ENCODE measurements at places on chromosomes 7 and 10.

GRCh38 chr10:23824822-23825221, 384.1 kb upstream of the KIAA1217 start:
- no peak for DNase-seq

- DNase-seq: peak; percentile 77
Measured at GRCh38 chr10:19629567-19629966, 186.7 kb upstream of the PLXDC2 start.

DNA sequence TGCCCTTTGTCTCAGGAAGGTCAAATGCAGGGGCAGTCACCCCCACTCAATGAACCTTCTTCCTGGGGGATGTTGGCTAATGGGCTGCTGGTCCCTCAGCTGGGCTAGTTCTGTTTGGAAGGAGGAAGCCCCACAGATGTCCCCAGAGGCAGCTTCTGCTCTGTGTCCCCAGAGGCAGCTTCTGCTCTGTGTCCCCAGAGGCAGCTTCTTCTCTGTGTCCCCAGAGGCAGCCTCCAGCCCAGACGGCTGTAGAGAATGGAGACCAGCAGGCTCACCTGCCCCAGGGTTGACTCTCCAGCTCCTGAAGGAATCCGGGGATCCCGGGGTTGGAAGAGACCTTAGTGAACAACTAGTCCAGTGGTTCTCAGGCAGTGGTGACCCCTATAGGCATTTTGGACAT, 62.5 kb upstream of the LEP start:
- no peak for DNase-seq

GRCh38 chr10:15780353-15781135, 60.8 kb upstream of the ITGA8 start:
- DNase-seq: no peak

DNA sequence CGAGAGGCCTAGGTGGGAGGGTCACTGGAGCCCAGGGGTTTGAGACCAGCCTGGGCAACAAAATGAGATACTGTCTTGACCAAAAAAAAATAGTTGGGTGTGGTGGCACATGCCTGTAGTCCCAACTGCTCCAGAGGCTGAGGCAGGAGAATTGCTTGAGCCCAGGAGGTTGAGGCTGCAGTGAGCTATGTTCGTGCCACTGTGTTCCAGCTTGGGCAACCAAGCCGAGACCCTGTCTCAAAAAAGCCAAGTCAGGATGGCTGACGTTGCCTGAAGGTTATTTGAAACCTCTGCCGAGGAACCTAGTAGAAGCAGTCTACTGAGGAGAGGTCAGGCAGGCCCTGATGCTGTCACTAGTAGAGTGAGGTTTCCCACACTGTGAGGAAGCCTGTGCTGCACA, 22.8 kb downstream of the DNAJB6 start:
- no peak for DNase-seq

- DNase-seq: no peak
Measured at GRCh38 chr7:5793361-5794072, 12.1 kb upstream of the RNF216 start.

DNA sequence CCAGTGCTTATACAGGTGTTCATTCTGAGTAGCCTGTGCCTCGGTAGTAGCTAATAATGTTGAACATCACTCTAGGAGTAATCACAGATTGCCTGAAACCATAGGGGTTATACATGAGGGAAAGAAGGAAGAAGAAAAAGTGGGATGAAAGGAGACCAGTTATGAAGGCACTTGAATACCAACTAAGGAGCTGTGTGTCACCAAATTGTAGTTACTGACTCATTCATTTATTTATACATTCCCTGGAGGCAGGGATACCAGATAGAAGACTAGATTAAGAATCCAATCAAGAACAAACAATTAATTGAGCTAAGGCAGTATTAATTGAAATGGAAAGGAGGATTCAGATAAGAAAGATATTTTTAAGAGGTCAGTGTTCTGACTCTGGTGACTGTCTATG, 129.6 kb upstream of the PRPS1L1 start:
- DNase-seq: no peak

DNA sequence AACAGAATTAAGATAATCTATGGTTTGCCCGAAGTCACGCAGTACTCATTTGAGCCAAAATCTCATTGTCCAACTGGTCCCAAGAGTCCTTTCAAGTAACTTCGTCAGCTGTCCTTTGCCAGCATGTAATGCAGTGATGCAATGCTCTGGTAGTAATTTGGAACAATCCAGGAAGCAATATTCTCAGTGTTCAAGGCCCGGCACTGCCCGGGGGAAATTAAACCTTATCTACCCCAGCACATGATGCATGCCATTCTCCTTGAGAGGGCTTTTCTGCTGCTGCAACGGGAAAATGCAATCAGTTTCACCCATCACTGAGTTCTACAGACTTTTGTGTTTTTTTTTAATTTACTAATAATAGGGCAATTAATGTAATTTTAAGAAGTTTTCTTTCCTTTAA, 77.6 kb upstream of the NME8 start:
- no peak for DNase-seq

DNA sequence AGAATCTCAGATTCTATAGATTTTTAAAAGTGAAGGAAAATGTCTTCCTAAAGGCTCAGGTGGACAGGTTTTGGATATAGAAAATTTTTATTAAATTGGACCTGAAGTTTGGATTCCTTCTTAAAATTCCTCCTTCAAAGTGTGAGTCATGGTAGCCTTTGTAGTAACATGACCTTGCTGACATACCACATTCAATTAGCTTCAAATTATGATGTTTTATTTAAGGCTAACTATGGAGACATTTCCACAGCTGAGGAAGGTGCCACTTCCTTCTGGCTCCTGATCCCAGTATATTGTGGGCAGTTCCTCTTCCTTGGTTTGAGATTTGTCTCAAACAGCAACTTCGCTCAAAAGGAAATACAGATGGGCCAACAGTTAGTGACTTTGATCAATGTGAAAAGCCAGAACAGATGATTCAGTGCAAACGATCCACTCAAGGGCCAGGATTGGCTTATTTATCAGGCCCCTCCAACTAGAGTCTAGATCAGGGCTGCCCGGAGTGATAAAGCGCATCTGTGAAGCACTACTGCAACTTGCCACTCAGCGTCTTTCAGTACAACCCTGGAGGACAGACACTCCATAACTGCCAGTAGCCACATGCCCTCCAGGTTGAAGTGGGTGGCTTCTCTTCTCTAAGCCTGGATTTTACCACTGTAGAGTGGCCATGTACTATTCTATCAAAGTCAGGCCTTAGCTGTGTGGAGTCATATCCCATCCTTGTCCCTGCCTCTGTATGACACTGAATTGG, 573.5 kb downstream of the KIF20B start:
- DNase-seq: no peak

DNA sequence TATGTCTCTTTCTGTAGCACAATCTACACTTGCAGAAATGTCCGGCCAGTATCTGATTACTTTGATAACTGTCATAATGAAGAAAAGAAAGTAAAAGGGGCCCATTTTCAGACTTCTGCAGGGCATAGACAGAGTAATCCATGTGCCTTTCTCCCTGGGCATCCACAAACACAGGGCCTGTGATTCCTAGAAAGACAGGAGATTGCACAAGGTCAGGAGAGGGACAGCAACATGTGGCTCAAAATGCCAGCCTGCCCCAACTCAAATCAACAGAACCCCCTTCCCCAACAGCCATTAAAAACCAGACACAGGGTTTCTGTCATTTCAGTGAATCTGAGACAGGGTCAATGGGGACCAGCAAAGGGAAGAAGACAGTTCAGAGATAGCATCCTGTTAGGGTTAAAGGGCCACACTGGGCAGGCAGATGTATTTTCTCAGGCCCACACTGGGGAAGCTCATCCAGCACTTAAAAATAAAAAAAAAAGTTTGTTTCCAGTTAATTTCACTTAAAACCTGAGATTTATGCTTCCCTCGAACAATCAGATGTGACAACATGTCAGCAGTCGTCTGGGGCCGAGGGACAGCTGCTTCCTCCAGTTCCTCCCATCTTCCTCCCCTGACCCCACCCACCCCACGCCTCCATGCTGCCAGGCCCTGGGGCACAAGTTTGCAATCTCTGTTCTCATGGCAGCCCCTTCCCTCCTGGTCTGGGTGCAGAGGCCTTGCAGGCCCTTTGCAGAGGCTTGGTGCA, 30.7 kb upstream of the ACSL5 start:
- no peak for DNase-seq

- DNase-seq: no peak
Measured at GRCh38 chr10:114172776-114173602, 1.0 kb downstream of the CCDC186 start.

GRCh38 chr7:136807598-136807997, 60.9 kb upstream of the CHRM2 start:
- no peak for DNase-seq

DNA sequence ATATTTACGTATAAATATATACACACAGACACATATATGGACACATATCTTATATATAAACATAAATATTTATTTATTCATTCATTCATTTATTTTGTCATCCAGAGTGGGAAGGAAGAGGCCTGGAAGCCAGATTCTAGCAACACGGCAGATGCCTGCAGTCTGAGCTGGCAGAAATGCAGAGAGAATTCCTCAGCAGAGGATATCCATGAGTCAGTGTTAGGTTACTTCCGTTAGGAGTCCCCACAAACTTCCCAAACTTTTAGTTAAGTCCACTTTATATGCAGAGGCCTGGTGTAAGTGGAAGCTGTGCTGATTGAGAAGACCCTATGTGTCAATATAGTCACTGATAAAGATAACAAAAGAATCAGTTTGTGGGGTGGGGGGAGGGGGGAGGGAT, 89.6 kb downstream of the PPP1R17 start:
- no peak for DNase-seq

GRCh38 chr7:43201912-43202311, 89.5 kb downstream of the HECW1 start:
- no peak for DNase-seq

DNA sequence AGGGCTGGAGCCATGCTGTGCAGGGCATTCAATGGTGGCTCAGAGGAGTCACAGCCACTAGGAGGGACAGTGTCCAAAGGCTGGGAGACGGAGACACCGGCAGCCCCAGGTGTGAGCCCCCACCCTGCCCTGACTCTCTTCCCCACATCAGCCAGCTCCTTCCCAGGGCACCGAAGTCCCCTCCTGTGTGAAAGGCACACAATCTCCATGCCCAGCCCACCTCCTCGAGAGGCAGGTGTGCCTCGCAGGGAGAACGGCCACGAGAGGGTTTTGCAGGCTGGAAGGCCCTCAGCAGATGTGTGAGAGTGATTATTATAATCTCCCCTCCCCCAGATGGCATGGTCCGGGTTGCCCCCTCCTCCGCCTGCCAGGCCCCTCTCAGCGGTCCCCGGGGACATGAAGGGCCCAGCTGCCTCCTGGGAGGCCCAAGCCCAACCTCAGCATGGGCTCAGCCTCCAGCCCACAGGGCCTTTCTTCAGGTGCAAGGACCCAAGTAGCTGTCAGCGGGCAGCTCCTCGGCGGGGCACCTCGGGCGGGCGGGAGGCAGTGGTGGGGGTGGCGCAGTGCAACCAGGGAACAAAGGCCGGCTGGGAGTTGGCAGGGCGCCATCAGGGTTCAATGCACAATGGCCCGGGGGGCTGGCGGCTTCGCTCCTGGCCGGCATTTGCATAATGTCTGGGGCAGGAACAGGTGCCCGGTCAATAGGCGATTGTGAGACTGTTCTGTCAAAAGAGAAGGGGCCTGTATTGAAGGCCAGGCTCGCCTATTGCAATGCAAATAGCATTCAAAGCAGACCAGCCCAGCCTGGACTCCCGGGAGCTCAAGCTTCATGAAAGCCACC, 155.3 kb upstream of the ZMIZ1 start:
- peak; percentile 79 for DNase-seq

DNA sequence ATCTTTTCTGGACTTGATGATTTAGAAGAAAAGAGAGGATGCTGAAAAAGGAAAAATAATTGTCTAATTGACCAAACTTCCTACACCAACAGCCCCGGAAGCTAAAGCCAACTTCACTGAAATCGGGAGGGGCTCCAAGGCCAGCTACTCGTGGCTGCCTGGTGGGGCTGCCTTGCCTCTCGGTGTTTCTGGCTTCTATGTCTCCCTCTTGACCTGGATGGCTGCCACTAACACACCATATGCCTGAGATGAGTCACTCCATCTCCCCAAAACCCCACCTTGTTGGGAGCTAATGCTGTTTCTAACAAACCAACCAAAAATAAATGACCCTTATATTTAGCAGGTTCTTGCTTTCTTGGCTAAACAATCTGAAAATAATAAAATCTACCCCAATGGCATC, 87.6 kb upstream of the AFAP1L2 start:
- DNase-seq: no peak

- DNase-seq: no peak
Measured at GRCh38 chr7:125618516-125618915, 688.9 kb upstream of the POT1 start.

DNA sequence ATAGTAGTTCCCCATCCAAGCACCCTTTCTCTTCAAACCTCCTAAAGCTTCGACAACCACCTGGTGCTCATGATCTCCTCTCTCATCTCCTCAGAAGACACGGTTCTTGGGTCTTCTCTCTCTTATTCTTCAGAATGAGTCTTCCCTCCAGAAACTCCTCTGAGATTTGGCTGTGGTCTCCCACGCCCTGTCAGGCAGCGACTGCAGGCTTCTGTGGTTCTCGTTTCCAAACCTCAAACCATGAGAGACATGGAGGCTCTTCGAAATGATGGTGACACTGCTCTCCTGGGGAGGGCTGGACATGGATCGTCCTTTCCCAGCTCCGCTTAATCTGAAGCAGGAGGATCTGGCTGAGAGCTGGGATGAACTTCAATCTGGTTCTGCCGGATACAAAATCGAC, 78.6 kb upstream of the PITRM1 start:
- no peak for DNase-seq

DNA sequence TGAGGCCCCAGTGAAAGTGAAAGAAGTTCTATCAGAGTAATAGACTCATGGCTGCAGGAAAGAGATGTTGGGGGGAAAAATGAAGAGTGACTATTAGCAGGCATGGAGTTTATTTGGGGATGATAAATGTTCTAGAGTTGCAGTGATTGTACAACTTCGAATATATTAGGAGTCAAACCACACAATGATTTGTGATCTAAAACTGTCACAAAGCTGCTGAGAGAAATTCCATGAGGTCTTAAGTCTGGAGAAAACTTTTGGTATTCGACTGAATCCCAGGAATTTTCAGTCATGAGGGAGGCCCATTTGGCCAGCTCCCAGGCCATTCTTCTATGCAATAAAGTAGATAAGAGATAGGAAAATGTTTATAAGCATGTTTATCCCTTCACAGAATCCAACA, 55.9 kb upstream of the UNC5B start:
- DNase-seq: no peak

GRCh38 chr7:154568346-154568745, 434.6 kb downstream of the PAXIP1 start:
- DNase-seq: no peak

DNA sequence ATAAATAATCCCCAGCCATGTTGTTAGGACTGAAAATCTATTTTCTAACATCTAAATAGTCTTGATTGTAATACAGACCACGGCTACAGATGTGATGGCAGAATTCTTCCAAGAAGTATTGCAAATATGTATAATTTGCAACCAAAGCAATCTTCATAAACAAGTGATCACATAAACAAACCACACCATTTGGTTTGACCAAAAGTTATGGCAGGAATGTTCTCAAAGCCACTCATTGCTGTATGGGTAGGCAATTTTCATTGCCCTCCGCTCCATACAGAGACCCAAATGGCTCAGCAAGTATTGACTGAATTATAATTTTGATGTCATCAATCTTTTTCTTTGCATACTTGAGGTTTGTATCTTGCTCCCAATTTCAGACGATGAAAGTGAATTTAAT, 19.0 kb upstream of the RHOBTB1 start:
- no peak for DNase-seq

- DNase-seq: no peak
Measured at GRCh38 chr10:106278383-106278782, 886.1 kb downstream of the SORCS1 start.

GRCh38 chr10:131959841-131960240, 21.9 kb downstream of the BNIP3 start:
- DNase-seq: no peak

- DNase-seq: no peak
Measured at GRCh38 chr7:114021135-114021534, 102.3 kb upstream of the PPP1R3A start.
